Daoy (cell line): ENCODE measurements at places on chromosomes 7 and 10.

DNA sequence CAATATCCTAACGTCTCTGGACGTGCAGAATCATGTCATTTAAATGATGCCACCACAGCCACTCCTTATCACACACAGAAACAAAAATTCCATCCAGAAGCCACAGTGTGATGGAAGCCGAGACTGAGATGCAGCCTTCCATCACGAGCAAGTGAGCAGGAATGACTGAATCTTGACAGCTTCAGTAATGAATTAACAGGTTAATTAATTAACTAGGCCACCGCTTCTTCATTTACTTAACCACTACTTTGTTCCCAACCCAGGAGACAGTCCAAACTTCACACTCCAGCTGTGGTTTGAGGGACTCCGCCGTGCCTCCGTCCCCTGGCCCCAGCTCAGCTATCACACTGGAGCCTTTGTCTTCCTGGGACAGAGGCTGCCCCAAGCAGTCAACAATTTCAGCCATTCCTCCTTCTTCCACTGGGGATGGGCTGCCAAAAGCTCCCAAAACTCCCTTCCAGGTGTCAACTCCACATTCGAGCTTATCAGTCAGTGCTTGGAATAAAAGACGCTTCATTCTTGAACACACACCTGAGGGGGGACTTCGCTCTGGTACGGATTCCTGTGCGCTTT, 65.9 kb downstream of the FGFR2 start:
- no peak for DNase-seq

DNA sequence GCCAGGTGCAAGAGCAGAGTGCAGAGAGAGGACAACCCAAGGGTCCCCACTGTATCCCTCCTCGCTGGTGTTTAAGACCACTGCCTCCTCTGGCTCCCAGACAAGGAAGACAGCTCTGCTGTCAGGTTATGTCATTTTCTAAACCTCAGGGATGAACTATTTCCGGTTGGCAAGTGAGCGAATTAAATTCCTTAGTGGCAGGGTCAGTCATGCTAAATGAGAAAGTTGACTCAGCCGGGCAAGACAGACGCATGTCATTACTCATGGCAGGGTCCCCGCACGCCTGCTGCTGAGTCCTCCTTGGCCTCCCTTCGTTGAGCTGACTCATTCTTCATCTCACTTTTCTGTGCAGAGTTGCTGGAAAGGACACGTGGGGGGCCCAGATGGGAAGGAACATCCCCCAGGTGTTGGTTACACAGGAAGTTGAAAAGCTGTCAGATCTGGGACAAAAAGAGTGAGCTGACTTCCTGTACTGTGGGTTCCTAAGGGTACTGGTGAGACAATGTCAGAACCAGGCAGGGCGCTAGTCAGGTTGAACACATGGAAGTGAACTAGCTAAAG, 47.1 kb upstream of the UCN3 start:
- peak; percentile 89 for DNase-seq

GRCh38 chr7:2169923-2170575, 62.7 kb downstream of the MAD1L1 start:
- no peak for DNase-seq

- DNase-seq, result no peak
Measured at GRCh38 chr10:104262055-104262454, 6.9 kb upstream of the GSTO2 start.

DNA sequence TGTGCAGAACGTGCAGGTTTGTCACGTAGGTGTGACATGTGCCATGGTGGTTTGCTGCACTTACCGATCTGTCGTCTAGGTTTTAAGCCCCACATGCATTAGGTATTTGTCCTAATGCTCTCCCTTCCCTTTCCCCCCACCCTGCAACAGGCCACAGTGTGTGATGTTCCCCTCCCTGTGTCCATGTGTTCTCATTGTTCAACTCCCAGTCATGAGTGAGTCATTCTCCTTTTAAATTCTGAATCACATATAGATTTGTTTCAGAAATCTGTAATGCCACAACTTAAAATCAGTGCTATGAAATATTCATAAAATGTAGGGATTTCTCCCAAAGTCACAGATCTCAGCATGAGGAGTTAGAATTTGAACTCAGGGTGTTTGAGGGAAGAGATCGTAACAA, 552.5 kb upstream of the MBL2 start:
- DNase-seq, result no peak

- DNase-seq, result no peak
Measured at GRCh38 chr7:45714521-45714820, 140.3 kb downstream of the ADCY1 start.

- no peak for DNase-seq
Measured at GRCh38 chr10:118220346-118220850, 121.7 kb downstream of the FAM204A start.

GRCh38 chr7:41792120-41792519, 89.2 kb upstream of the INHBA start:
- peak; percentile 54 for DNase-seq

DNA sequence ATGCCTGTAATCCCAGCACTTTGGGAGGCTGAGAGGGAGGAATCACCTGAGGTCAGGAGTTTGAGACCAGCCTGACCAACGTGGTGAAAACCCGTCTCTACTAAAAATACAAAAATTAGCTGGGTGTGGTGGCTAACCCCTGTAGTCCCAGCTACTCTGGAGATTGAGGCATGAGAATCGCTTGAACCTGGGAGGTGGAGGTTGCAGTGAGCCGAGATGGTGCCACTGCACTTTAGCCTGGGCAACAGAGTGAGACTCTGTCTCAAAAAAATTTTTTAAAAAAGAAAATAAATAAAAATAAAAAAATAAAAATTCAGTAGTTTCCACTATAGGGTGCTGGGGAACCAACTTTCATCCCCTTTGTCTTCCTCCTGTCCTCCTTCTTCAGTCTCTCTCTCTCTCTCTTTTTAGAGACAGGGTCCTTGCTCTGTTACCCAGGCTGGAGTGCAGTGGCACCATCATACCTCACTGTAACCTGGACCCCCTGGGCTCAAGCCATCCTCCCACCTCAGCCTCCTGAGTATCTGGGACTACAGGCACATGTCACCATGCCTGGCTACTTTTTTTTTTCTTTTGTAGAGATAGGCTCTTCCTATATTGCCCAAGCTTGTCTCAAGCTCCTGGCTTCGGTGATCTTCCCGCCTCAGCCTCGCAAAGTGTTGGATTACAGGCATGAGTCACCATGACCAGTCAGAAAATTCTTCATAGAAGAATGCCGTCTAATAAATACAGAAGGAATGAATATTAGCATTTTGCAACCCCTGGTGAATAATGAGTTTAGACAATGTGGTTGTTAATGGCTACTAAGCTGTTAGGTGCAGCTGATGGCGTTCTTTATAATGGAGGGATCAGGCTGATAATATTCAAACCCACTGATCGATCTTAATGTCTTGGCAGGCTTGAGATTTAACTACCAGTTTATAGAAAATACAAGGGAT, 20.6 kb downstream of the RBM20 start:
- DNase-seq, result peak; percentile 83

- DNase-seq, result peak; percentile 15
Measured at GRCh38 chr10:130206216-130206737, 70.1 kb downstream of the GLRX3 start.

DNA sequence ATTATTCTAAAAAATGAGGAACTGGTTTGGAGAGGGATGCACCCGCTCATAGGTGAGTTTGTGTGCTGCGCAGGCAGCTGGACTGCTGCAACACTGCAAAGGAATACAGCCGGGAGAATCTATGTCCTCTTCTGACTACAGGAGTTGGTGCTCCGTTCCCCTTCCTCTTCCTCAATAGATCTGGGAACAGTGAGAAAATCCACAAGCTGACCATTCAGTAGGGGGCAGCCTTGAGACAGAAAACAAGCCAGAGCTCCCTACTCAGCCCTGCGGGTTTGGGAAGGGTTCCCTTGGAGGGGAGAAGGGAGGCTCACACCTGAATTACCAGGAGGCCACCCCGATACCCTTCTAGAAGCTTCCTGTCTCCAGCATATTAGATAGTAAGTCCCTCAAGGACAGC, 87.3 kb upstream of the FOXI2 start:
- DNase-seq, result peak; percentile 20

DNA sequence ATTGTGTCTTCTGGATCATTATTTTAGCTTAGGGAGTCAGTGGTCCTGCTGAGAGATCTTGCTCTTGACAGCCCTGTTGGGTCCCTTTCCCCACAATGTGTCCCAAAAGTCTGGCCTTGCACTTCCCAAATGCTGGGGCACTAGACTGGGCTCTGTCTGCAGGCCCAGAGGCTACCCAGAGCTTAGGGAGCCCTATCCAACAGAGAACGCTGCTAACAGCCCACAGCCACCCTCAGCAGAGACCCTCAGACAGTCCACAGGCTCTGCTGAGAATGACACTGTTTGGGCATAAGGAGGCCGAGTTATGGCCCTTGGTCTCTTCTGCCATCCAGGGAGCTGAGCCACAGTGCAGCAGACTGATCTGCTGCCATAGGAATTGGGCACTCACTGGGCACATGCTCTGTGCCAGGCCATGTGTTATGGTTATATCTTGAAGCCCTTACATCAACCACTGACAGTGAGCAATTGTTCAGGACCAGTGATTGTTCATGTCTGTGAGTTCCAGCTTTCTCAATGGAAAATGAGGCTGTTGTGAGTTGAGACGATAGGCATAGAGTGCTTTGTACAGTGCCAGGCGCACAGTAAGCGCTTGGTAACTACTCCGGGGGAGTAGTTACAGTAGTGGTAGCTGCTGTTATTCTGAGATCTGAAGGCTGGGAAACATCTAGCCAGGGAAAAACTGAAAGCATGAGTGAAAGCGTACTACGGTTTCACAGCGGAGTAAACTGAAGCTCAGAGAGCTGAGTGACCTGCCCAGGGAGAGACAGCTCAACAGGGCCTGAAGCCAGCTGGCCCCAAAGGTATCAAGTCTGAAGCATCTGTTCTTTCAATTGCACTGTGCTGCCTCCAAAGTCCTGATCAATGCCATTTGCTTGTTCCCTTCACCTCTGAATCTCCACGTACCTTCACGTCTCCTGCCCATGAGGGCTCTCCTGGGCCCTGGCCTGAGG, 77.6 kb upstream of the PRLHR start:
- DNase-seq, result no peak

GRCh38 chr10:3846736-3847135, 61.7 kb upstream of the KLF6 start:
- no peak for DNase-seq

DNA sequence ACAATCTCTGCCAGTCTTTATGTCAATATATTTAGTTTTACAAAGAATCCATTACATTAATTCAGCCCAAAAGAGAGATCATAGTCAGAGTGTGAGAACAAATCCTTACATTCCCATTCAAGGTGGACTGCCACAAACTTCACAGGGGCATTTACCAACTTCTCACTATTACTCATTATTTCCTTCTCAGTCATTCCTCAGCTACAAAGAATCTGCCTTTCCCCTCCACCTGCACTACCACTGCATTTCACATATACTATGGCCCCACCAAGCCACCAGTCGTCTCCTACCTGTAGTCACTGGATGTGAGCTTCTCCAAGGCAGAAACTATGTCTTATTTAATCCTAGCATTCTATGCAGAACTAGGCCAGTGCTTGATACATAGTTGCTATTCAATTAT, 94.3 kb downstream of the USP6NL start:
- DNase-seq, result no peak

DNA sequence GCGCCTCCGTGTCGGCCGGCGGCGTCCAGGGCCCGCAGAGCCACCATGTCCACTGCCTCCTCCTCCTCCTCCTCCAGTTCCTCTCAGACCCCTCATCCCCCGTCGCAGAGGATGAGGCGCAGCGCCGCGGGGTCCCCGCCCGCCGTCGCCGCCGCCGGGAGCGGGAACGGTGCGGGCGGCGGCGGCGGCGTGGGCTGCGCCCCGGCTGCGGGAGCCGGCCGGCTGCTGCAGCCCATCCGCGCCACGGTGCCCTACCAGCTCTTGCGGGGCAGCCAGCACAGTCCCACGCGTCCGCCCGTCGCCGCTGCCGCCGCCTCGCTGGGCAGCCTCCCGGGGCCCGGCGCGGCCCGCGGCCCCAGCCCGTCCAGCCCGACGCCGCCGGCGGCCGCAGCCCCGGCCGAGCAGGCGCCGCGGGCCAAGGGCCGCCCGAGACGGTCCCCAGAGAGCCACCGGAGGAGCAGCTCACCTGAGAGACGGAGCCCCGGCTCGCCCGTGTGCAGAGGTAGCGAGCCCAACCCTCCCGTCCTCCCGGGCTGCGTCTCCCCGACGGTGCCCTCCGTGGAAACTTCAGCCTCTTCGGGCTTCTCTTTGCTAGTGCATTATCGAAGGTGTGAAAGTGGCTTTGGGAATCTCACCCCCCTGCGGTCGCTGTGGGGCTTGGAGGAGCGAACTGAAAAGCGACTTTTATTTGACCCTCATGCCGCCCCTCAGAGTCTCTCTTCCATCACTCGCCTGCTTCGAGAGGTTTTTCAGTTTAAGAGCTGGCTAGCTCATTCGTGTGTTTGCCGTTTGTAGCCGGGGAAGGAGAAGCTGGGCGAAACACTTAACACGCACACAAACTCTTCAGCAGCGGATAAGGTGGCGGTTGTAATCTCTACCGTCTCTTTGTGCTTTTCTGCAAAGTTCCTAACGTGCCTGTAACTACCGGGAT, 975 bp downstream of the GLCCI1 start:
- DNase-seq, result peak; percentile 56

- DNase-seq, result no peak
Measured at GRCh38 chr7:17126413-17127268, 171.8 kb upstream of the AHR start.

GRCh38 chr7:19381321-19381720, 236.1 kb upstream of the FERD3L start:
- no peak for DNase-seq

DNA sequence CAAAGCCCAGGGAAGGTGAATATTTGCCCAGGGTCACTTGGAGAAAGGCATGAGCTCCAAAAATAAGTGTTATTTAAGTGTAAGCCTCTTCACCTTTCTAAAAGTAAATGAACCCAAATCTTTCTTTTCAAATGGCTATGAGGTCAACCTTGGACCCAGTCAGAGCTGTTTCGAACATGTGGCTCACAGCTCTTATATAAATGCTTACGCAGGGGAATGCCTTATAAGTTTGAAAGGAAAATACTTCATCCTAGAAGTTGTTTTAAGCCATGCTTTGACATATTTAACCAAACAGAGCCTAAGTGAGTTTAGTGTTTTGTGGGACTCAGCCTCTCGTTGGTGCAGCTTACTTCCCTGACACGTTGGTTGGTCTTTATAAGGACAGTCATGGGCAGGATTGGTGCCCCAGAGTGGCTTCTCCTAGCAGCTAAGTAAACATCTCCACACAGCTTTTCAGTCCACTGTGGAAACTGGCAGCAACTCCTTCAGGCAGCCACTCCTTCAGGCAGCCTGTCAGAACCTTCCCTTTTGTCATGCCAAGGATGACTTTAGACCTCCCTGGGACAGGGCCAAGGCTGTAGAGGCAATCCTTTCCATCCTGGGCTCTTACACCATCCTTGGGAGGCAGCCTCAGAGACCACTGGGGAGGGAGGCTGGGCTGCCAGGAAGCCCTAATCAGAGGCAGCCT, 43.6 kb downstream of the MINDY4 start:
- DNase-seq, result no peak
